ENCODE measurements at places on chromosomes 3 and 15.

DNA sequence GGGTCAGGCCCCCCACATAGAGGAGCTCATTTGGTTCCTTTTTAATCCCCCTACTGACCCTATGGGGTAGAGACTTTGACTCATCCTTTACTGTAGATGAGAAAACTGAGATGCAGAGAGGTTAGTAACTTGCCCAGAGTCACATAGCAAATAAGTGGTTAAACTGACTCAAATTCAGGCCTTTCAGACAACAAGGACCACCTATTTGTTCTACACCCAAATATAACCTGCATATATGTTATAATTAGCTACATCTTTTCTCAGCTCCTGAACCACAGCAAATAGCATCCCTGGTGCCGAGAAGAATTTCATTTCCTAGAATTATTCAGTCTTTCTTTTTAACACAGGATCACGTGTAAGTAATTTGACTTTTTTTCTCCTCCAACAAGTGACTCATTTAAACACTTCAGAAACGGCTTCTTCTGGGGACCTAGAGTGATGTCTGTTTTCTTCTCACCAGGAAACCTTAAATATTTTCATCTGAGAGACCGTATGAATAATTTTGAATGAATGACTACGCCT is 57.4 kb downstream of the MGLL start:
- DNase-seq, result no peak

DNA sequence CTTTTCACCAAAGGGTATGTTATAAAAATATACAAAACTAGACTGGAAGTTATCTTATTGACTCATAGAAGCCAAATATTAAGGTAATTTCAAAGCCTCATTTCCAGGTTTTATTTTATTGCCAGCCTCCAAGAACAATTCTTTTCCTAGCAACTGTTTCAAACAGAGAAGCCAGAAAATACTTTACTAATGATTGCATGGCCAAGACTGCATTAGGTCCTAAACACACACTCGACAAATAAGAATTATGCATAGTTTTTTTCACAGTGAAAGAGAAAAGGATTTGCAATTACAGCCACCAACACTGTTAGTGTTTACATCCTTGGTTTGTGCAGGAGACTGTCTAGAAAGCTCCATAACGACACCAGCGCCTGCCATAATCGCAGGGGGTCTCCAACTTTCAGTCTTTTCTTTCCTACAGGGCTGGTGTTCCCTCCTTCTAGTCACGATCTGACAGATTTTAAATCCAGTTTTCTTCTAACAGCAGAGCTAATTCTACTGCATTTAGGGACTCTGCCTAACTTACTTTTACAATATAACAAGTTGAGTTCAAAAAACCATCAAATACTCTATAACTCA is 58.1 kb downstream of the CLASP2 start:
- no peak for DNase-seq

GRCh38 chr3:194082743-194083636 is 53.0 kb upstream of the HES1 start:
- peak; percentile 45 for DNase-seq

- no peak for DNase-seq
These were observed 7.9 kb downstream of the RPSA start for GRCh38 chr3:39414421-39414907.

GRCh38 chr3:64084640-64085039 is 61.3 kb upstream of the PSMD6 start:
- DNase-seq, result no peak

DNA sequence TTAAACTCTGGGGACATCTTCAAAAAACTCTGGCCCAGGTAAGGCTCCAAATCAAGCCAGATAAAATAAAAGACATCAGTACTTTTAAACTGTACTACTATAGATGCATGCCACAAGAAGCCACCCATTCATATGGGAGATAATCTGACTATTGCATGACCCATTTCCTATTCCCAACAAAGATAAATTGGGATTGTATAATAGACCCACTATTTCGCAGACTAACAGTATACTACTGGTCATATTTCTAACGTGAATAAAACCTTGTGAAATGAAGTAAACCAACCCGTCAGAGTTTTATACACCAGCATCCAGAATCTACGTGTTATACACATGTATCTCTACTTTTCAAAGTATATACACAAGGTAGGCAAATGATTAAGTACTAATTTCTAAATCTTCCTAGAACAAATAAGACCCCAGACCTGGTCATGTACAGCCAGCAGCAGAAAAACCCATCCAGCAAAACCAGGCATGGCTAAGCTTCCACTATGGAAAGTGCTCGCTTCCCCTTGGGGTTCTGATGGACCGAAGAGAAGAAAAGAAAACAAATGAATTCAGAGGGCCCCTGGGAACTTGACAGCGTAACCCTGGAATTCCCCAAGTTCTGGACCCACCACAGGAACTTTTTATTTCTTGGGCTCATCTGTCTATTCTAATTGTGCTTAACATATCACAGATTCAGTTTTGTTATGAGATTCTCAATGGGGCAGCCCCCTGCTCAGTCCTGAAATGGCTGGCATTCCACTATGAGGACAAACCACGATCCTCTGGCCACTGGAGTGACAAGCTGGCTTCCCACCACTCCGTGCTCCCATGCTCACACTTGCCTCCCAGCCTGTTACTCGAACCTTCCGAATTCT is 69.1 kb downstream of the MB21D2 start:
- DNase-seq, result no peak

- no peak for DNase-seq
These were observed 48.6 kb upstream of the C15orf39 start for GRCh38 chr15:75153087-75153486.

- no peak for DNase-seq
These were observed 312.0 kb downstream of the DOCK3 start for GRCh38 chr3:50986726-50987125.

Measured in SHP77 (cell line).